ENCODE measurements at places on chromosomes 16 and 17.

- DNase-seq, result no peak
Observed at GRCh38 chr17:64661726-64661975, 456 bp downstream of the SMURF2 start.

DNA sequence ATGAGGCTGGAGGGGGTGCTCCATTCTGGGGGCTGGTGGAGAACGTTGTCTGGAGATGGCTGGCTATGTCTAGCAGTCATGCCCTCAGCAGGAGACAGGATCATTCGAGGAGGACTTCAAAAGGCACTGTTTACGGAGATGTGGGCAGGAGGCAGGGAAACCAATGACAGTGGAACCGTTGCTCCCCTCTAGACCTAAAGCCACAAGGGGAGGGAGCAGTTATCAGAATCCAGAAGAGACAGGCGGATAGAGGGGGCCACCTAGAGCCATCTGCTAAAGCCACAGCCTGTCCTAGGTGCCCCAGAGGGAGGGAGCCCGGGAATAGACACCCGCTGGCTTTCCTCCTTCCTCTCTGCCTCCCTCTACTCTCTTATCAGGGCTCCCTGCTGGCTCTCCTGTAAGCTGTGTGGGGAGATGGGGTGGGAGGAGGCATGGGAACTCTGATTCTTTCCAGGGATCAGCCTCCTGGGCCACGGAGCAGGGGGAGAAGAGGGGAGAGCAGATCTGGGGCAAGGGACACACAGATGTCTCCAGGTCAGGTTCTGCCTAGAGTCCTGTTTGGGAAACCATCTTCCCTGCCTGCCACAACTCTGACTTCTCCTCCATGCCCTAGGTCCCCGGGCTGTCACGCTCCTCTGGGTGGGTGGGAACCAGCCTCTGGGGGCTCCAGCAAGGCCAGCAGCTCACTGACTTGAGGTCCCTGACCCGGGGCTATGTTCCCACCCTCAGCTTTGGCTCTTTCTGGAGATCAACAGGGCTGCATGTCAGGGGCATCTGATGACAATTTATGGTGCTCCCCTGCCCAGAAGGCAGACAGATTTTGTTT is 42.3 kb downstream of the IRX3 start:
- DNase-seq, result no peak

GRCh38 chr17:9940841-9941240 is 35.8 kb upstream of the RCVRN start:
- no peak for DNase-seq

DNA sequence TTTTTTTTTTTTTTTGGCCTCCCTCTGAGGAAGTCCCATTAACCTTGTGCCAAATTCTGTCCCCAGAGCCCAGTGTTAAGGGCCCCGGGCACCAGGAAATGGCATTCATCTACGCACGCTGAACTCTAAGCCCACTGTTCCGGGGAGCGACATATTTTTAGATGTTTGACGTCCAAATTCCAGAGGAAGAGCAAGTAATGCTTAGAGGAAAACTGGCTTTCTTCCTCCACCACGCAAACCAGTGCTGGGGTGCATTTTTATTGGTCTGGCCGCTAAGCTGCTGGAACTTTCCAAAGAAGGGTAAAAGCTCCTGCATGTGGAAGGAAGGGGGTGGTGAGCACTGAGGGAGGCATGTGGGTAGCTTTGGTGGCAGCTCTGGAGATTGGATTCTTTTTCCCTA is 8.3 kb downstream of the WFDC1 start:
- no peak for DNase-seq

- no peak for DNase-seq
Observed at GRCh38 chr17:40348562-40349476, 15.7 kb downstream of the GJD3 start.

GRCh38 chr17:60039114-60039846 is 39.4 kb downstream of the HEATR6 start:
- DNase-seq, result no peak

DNA sequence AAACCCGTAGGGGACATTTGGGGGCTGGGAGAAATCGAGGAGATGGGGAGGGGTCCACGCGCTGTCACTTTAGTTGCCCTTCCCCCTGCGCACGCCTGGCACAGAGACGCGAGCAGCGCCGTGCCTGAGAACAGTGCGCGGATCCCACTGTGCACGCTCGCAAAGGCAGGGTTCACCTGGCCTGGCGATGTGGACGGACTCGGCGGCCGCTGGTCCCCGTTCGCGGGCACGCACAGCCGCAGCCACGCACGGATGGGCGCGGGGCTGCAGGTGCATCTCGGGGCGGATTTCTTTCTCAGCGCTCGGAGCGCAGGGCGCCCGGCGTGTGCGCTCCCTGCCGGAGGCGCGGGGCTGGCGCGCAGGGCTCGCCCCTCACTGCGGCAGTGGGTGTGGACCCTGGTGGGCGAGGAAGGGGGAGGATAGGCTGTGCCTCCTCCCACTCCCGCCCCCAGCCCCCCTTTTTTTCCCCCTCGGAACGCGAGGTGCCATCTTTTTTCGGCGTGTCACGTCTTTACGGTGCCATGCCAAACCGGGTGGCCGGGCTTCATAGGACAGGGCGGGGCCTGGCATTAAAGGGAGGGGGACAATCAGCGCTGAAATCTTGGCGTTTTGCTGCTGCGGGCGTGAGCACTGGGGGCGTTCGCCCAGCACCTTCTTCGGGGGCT is 1.1 kb downstream of the MAPT start:
- no peak for DNase-seq

GRCh38 chr17:69733171-69734012 is 318.9 kb downstream of the MAP2K6 start:
- DNase-seq, result no peak

DNA sequence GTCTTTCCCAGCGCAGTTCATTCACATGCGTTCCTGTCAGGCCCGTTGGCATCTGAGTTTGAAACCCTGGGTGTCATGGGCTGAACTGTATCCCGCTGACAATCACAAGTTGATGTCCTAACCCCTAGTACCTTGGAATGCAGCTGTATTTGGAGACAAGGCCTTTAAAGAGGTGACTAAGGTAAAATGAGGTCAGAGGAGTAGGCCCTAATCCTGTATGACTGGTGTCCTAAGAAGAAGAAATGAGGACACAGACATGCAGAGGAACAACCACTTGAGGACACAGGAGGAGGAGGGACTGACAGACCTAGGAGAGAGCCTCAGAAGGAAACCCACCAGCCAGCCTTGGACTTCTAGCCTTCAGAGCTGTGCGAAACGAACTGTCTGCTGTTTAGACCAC is 33.1 kb downstream of the TRPV2 start:
- no peak for DNase-seq

- no peak for DNase-seq
Observed at GRCh38 chr17:10699856-10700255, 2.5 kb downstream of the ADPRM start.

DNA sequence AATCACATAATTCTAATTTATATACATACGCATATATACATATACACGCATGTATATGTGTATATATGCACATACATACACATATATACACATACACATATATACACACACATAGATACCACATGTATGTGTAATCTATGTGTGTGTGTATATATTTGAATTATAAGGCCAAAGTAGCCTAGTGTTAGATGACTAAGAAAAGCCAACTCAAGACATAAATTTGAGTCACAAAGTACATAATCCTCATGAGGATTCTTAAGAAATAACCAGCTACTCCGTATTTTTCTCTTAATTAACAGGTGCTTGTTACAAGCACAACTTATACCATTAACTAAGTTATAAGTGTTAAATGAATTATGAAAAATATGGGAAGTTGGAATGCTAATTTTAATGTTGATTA is 84.9 kb downstream of the CACNG1 start:
- DNase-seq, result no peak

GRCh38 chr17:17139972-17140589 is 66.1 kb downstream of the PLD6 start:
- no peak for DNase-seq

GRCh38 chr17:78781104-78781892 is 775 bp downstream of the CYTH1 start:
- no peak for DNase-seq

DNA sequence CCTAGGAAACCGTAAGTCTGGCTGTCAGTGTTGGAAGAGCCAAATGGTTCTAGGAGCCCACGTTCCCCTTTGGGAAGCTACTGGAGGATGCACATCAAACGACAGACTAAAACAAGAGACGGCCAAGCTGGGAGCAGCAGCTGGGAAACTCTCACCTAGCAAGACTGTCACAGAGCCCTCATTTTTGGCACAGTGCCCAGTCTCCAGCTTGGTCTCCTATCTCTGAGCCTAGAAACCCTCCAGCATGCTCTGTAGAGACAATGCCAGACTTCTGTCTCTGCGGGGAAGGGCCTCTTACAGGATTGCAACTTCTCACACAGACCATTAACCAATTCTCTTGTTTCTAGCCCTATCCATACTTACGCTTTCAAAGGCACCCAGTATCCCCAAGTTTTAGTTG is 23.5 kb downstream of the GTF3C1 start:
- no peak for DNase-seq

GRCh38 chr16:16025214-16025968 is 76.0 kb downstream of the ABCC1 start:
- no peak for DNase-seq

DNA sequence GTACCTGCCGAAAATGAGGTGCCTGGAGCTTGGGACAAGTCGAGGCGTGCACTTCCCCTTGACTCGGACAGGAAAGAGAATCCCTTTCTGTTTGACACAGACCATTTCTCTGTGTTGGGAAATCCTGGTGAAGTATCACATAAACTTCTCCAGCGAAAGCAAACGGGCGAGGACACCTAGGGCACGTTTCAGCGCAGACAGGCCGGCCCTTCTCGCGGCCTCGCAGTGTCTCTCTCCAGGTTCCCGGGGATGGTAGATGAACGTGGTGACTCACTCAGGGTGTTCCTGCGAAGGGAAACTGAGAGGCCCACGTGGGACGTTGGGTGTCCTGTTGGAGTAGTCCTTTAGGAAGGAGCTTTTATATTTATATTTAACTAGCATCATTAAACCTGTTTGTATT is 36.3 kb upstream of the ZNF750 start:
- DNase-seq, result no peak

GRCh38 chr17:1865252-1866037 is 35.6 kb downstream of the RPA1 start:
- DNase-seq, result no peak

DNA sequence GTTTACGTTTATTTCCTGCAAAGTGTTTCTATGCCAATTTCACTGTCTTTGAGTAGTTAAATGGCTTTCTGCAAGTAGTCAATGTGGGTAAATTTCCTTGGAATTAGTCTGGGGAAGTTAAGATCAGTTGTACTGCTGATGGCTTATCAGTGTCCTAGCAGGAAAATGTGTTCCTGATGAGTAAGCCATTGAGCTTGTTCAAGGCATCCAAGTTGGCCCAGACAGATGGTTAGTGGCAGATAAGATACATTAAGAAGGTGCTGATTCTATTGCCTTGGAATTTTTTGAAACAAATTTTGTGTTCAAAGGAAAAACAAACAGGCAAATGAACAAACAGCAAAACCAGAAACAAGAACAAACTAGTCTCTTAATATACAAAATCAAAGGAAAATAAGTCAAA is 258.4 kb downstream of the MAP2K6 start:
- DNase-seq, result no peak

DNA sequence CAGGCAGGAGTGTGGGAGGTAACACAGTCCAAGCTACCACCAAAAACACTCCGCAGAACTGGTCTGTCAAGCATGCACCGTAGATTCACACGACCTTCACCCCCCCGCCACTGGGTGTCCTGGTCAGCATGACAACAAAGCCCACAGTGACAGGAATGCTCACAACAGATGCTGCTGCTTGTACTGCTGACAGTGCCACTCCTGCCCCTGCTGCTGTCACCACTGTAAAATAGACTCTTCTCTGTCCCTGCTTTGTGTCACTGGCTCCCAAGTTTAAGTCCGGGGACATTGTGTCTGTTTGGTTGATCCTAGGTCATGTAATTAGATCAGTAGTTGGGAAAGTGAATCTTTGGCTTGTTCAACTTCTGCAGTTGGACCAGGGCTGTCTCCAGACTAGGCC is 7.0 kb upstream of the ODF4 start:
- DNase-seq, result no peak

- no peak for DNase-seq
Observed at GRCh38 chr16:79316004-79316458, 284.5 kb downstream of the MAF start.

DNA sequence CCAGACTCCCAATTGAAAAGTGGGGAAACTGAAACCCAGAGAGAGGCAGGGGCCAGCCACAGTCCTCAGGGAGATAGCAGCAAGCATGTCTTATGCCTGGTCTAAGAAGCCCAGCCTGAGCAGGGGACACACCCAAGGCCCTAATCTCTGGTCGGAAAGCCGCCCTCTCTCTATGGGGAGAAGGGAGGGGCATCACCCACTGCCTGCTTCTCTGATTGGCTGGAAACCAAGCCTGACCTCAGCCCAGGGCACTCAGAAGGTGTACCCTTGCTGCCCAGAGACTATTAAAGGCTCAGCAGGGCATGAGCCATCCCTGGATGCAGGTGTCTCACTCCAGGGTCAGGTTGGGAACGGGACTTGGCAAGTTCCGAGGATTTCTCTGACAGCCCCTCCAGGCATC is 5.7 kb upstream of the KRT13 start:
- no peak for DNase-seq

DNA sequence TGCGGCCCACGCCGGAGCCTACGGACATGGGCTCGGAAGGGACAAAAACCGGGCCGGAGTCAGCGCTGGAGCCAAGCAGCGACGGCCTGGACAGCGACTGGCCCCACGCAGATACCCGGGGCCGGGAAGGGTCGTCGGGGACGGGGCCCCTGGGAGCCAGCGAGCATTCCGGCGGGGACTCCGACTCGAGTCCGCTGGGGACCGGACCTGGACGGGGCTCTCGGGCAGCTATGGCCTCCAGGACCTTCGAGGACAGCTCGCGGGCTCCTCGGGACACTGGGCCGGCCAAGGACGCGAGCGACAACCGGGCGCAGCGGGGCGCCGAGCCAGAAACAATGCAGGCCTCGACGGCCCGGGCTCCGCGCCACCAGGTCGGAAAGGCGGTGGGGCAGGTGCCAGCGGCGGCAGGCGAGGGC is 1.0 kb downstream of the MYO15B start:
- DNase-seq, result peak; percentile 29

DNA sequence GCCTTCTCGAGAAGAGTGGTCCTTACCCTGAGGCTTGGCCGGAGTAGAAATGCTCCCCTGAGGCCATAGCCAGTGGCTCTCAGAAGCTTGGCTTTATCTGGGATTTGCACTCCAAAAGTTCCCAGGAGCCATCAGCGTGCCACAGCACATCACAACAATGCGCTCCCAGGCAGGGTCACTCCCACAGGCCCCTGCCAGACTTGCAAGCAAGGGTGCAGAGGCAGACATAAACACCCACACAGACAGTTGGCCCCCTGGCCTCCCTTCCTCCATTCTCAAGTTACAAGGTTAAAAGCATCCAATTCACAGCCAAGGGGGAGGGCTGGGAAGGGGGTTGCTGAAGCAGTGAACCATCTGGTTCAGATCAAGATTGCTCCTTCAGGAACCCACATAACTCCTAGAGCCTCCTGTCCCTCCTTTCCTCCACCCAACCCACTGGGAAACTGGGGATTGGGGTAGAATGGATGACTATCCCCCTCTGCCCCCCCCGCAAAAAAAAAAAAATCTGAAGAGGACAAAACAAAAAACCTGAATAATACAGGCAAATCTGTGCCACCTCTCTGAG is 1.8 kb downstream of the ST3GAL2 start:
- DNase-seq, result peak; percentile 79

GRCh38 chr16:72094266-72094610 is 591 bp downstream of the DHX38 start:
- DNase-seq, result no peak

- DNase-seq, result no peak
Observed at GRCh38 chr17:57576744-57577143, 168.4 kb downstream of the CCDC182 start.

- DNase-seq, result no peak
Observed at GRCh38 chr17:80105762-80106161, 4.4 kb downstream of the GAA start.

Data from left renal pelvis (tissue), 4 donors.